NCI-H1092 treated with DMSO at 0.1 percent for 48 hours (cell line): ENCODE measurements at places on chromosomes 16 and 17.
A peak's percentile ranks its signal among the peaks of the same experiment; 100 is the strongest.

- no peak for DNase-seq
Observed at GRCh38 chr16:25988084-25988483, 296.3 kb downstream of the HS3ST4 start.

GRCh38 chr17:31491376-31492131 is 100.1 kb downstream of the RAB11FIP4 start:
- no peak for DNase-seq

- DNase-seq, result no peak
Observed at GRCh38 chr17:79341222-79341780, 266.7 kb downstream of the ENGASE start.

DNA sequence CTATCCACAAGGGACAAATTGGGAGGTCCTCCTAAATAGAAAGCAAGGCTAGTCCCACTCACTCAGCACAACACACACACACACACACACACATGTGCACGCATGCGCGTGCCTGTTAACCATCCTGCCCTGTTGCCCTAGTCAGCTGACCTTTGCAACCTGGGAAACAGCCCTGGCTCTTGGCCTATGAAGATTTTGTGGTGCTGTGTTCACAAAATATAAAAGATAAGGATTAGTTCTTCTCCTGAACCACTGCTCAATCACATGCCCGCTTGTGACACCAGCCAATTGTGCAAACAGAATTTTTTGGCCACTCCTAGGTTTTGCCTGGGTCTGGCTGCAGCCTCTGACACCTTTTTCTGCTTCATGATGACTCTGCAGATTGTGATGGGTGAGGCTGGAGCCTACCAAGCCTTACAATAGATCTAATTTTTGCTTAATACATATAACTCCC is 3.3 kb upstream of the CES1 start:
- no peak for DNase-seq

- no peak for DNase-seq
Observed at GRCh38 chr17:8729421-8729820, 15.2 kb downstream of the CCDC42 start.

DNA sequence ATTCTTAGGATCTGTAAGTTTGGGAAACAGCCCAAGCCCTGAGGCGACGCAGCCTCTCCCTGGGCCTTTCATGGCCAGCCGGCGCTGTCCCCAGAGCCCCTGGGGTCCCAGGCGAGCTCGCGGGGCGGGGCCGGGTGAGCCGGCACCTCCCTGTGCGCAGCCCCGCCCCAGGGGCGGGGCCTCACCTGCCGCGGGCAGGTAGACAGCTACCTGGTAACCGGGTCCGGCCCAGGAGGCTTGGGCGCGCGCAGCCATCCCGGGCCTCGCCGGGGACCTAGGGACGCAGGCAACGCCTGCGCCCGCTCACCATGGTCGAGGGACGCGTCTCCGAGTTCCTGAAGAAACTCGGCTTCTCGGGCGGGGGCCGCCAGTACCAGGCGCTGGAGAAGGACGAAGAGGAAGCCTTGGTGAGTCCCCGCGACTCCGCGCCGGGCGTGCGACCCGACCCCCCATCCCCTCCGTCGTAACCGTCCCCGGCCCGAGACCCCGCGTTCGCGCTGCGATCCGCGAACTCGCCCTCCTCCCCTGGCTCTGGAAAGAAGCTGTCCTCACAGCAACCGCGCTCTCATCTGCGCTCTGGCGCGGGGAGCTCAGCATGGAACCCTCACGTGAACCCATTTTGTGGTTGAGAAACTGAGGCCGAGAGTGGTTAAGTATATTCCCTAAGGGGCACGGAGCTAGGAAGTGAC is at the start of gene ATP2C2:
Gene ATP2C2 (plus strand): TSS at position 231 of the 689 bp plus-strand sequence. CDS start 78 bp downstream, at position 309.
- DNase-seq, result no peak

- DNase-seq, result no peak
Observed at GRCh38 chr16:85789773-85790172, 9.6 kb downstream of the EMC8 start.

DNA sequence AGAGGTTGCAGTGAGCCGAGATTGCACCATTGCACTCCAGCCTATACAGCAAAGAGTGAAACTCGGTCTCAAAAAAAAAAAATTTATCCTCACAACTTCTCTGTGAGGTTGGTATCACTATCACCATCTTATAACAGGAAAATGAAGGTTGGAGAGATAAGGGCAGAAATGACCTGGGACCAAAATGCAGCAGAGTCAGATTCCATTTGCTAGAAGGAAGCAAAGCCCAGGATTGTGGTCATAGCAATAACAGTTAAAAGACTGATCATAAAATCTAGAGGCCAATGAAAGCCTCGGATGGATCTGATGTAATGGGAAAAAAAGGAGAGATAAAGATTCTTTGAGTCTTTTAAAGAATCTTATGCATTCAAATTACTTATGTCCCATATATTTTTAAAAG is 69.6 kb upstream of the TEKT1 start:
- no peak for DNase-seq

GRCh38 chr17:82587234-82588086 is 60.8 kb downstream of the WDR45B start:
- no peak for DNase-seq

- no peak for DNase-seq
Observed at GRCh38 chr16:49618955-49619354, 237.0 kb downstream of the ZNF423 start.

DNA sequence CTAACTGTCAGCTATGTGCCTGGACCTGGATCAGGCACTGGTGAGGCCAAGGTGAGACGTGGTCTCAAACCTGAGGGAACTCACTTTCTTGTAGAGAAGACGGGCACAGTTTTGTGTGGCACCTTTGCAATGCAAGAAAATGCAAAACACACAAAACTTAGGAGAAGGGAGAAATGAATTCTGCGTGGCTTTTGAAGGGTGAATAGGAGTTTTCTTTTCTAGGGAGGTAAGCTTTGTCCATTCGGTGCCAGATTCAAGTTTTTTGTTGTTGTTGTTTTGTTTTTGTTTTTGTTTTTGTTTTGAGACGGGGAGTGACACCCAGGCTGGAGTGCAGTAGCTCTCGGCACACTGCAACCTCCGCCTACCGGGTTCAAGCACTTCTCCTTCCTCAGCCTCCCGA is 1.4 kb downstream of the TOM1L1 start:
- no peak for DNase-seq

GRCh38 chr16:76441391-76441790 is 164.2 kb downstream of the CNTNAP4 start:
- no peak for DNase-seq

GRCh38 chr16:27579087-27579980 is 29.4 kb downstream of the KATNIP start:
- DNase-seq, result no peak

DNA sequence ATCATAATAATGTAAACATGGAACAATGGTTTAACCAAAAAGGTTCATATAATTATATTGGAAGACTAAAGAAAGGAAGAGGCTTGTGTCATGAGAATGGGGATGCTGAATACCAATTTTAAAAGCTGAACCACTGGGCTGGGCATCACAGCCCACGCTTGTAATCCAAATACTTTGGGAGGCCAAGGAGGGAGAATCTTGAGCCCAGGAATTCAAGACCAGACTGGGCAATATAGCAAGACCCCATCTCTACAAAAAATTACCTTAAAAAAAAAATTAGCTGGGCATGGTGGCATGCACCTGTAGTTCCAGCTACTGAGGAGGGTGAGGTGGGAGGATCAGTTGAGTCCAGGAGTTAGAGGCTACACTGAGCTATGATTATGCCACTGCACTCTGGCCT is 65.1 kb downstream of the SMURF2 start:
- DNase-seq, result no peak

DNA sequence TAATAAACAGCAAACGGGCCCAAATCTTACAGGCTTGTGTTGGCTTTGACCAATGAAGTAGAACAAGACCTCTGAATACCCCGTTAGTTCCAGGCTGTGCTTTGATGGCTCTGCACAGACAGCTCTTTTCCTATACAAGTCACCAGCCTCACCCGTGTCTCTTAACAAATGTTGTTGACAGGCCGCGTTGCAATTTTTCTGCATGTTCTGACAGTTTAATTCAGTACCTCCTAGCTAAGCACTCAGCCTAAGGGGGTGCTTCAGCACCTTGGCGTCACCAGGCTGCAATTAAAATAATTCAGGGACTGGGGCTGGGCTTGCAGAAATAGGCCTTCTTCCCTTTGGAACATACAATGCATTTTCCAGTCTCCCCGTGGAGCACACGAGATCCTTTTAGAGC is 500.1 kb downstream of the MAF start:
- peak; percentile 3 for DNase-seq

DNA sequence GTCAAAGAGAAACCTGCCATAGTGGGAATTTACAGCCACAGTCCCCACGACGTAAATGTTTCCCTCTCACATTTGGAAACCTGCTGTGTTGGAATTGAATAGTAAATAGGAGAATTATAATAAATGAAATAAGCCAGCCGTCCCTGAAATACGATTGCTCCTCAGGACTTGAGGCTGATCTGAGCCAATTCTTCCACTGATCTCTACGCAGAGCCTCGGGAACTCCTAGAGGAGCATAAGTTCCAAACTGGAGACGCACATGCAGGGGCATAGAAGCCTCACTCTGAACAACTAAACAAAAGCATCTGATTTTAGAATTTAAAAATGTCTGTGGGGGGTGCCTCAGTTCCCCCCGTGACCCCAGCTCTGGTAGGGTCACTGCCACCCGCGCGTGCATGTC is 10.2 kb upstream of the TEX19 start:
- no peak for DNase-seq

DNA sequence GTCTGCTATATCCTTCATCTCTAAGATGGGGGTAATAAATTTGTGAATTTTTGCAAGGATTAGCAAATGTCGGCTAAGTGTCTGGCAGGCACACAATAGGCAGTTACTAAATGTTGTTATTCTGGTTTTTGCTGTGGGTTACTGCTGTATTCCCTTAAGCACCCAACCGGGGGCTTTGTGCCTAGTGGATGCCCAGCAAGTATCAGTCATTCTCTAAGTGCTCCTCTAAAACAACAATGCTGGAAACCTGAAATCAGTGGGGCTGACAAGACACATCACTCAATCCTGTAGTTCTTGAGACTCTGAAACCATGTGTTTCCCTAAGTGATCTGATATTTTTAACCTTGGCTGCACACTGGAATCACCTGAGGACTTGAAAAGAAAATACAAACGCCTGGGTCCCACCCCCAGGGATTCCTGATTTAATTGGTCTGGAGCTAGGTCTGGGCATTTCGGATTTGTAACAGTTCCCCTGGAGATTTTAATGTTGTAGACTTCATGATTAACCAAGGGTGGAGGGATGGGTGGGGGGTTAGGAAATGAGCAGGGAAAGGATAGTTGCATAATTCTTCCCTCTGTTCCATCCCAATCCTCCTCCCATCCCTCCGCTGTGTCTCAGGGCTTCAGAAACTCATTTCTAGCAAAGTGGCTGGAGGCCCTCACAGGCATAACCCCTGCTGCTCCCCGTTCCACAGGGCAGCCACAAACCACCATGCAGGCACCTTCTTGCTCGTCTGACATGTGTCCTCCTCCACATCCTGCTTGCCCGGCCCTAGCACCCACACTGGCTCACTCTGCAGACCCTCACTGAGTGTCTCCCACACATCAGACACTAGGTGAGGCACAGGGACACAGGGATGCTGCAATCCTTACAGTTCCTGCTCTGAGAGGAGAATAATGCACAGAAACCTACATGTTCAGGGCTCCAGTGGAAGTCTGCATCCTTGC is 61.7 kb upstream of the LYRM9 start:
- no peak for DNase-seq

DNA sequence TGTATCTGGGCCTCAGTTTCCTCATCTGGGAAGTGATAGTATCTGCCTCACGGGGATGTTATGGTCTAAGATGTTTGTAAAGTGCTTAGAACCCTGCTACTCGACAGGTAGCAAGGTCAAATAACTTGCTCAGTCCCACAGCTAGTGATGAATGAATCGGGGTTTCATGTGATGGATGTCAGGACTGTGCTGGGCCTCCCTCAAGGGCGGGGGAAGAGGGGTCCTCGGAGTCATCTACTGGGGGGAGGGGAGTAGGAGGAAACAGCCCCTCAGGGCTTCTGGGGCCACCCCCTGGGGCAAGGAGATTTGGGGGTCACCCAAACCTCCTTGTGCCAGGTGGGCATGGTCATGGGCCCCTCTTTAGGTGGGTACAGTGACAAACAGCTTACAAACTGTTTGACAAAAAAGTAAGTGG is 732 bp downstream of the PNPO start:
- no peak for DNase-seq

DNA sequence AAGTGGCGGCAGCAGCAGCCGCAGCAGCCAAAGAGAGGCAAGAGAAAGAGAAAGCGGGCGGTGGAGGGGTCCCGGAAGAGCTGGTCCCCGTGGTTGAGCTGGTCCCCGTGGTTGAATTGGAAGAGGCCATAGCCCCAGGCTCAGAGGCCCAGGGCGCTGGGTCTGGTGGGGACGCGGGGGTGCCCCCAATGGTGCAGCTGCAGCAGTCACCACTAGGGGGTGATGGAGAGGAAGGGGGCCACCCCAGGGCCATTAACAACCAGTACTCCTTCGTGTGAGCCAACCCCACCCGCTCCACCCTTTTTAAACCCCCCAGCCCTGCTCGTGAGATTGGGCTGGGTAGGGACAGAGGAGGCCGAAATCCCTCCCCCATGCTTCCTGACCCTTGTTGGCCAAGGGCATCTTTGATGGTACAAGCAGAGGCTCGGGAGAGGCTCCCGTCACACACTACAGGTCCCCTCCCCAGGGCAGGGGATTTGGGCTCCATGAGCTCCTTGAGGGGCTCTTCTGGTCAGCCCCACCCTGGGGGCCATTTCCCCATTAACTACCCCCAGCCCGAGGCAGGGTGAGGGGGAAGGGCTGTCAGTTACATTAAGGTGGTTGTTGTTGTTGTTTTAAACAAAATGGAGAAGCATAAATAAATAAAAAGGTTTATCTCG is 4.6 kb upstream of the ATP2A1 start:
- DNase-seq, result no peak

DNA sequence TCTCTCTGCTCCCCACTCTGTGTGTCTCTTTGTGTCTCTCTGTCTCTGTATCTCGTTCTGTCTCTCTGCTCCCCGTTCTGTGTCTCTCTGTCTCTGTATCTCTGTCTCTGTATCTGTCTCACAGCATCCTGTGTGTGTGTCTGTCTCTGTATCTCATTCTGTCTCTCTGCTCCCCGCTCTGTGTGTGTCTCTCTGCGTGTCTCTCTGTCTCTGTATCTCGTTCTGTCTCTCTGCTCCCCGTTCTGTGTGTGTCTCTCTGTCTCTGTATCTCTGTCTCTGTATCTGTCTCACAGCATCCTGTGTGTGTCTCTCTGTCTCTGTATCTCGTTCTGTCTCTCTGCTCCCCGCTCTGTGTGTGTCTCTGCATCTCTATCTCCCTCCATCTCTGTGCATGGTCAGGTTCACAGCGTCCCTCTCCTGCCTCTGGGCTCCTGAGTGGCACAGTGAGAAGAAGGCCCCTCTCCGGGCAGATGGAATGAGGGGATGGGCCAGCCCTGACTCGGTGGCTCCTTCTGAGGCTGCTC is 38.9 kb upstream of the CIBAR2 start:
- DNase-seq, result no peak

GRCh38 chr17:47924785-47925677 is 16.3 kb upstream of the PNPO start:
- no peak for DNase-seq

GRCh38 chr17:34241062-34241461 is 14.0 kb upstream of the CCL2 start:
- DNase-seq, result no peak

GRCh38 chr17:38619937-38620550 is 14.3 kb upstream of the SRCIN1 start:
- DNase-seq, result no peak
